ENCODE measurements at places on chromosomes 5 and 9. TPM values are rescaled to one million over a fixed set of nuclear protein-coding genes. Genes with fewer than 3 reads are reported as not detected.

GRCh38 chr5:1470762-1471211 lies 25.5 kb upstream of the SLC6A3 start:
- no peak for DNase-seq

The ECSCR gene
- total RNA-seq: 0.25 TPM

- DNase-seq: no peak
Measured at GRCh38 chr5:26572480-26572879, 465.9 kb downstream of the CDH9 start.

The KCNT1 gene
- not detected for total RNA-seq

Measured in activated CD8-positive, alpha-beta T cell treated with anti-CD3 and anti-CD28 coated beads for 36 hours (primary cell).